ENCODE measurements at places on chromosomes 12 and 14.

DNA sequence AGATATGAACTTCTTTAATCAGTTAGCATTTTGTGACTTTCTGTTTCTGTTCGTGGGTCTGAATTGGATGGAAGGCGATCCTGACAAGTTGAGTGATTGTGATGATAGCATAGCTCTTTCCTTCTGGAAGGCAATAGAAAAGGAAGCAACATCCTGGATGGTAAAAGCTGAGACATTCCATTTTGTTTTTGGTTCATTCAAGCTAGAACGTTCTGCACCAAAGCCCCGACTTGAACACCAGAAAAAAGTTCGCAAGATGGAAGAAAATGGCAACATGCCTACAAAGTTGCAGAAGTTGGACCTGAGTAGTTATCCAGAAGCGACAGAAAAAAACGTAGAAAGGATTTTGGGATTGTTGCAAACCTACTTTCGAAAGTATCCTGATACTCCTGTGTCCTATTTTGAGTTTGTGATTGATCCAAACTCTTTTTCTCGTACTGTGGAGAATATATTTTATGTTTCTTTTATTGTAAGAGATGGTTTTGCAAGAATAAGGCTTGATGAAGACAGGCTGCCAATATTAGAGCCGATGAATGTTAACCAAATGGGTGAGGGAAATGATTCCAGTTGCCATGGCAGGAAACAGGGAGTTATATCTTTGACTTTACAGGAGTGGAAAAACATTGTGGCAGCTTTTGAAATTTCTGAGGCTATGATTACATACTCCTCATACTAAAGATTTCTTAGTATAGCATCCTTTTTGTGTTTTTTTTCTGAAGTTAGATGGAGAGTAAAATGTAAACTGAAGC is 896 bp downstream of the EID3 start:
- DNase-seq: no peak

- DNase-seq: no peak
These were observed 50.4 kb downstream of the DYRK2 start for GRCh38 chr12:67698672-67699581.

DNA sequence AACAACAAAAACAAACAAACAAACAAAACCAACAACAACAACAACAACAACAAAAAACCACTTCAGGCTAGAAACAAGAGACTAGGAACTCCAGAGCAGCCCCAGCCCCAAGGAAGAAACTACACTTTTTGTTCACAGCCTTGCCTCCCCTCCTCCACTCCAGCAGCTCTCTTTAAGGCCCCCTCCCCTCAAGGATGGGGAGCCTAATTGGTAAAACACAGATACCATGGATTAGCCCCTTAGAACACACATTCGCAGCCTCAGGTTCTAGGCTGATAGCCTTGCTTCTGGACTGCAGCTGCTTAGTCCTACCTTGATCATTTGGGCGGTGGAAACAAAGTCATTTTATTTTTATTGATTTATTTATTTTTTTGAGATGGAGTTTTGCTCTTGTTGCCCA is 11.9 kb upstream of the AVIL start:
- DNase-seq: no peak

- no peak for DNase-seq
These were observed 236.3 kb downstream of the GALC start for GRCh38 chr14:87756661-87757060.

GRCh38 chr14:103401223-103402214 is 16.3 kb downstream of the MARK3 start:
- no peak for DNase-seq

- no peak for DNase-seq
These were observed 3.8 kb downstream of the PGF start for GRCh38 chr14:74951443-74952179.

GRCh38 chr12:70994217-70994788 is 73.8 kb upstream of the PTPRR start:
- DNase-seq: peak; percentile 71

- DNase-seq: no peak
These were observed 259.0 kb downstream of the CCDC59 start for GRCh38 chr12:82099216-82099615.

DNA sequence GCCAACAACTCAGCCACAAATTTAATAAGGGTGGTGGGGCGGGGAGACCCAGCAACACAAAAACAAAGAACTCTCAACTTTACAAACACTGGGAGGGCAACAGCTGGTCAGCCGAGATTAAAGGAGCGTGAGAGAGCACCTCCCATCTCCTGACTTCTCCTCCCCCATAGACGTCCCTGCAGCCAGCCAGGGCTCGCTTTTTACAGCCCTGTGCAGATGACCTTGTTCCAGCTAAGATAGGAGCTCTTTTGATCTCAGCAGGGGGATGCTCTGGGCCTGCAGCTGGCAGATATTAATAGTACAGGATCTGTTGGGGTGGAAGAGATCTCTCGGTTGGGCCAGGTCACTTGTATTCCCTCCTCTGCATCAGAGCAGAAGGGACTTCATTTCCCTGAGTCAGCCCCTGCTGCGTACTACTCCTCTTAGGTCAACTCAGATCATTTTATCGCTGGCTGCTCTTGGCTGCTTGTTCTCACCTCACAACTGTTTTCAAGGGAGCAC is 475.8 kb downstream of the RAD51B start:
- no peak for DNase-seq

DNA sequence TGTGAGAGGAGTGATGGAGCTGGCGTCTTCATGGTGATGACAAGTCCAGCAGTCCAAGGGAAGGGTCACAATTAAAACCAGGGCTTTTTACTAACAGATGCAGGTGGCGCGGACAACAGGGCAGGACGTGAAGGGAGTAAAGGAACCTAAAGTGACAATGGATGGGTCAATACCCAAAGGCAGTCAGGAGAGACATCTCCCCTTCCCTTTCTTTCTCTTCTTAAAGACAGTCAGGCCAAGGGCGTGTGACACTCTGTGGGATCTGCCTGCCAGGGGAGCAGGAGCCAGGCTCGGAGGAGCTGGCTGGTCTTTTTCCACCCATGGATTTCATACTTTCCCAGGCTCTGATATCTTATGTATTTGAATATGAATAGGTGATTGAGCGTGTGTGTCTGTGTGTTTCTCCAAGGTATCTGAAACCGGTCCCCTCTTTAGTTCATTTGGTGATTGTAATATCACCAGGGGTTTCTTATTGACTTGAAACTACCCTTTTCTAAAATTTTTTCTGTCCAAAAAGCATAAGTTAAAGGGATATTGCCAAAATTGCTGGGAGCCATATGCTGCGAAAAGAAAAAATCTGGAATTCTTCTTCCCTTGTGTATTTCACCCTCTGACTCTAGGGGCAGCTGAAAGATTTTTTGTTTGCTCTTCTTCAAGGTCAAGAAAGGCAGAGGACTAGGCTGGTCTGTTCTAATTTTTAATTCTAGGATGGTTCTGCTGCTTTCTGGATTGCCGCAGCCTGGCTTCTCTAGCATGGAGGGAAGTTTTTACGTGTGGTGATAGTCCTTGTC is 61.8 kb downstream of the FBXL14 start:
- no peak for DNase-seq

DNA sequence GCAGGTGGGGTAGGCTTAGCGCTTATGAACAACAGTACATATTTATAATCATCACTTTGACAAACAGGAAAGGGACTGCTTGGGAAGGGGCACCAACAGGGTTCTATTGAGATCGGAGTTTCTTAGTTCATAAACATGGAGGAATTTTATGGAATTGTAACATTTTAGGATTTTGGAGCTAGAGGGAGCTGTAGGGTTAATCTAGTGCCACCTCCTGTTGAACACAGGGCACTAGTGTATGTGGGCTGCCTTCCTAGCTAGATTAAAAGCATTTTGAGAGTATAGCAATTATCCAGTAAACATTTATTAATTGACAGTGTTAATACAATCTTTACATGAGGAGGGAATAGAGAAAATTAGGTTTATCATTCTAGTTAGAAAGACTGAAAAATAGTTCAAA is 23.1 kb upstream of the TBC1D30 start:
- no peak for DNase-seq

DNA sequence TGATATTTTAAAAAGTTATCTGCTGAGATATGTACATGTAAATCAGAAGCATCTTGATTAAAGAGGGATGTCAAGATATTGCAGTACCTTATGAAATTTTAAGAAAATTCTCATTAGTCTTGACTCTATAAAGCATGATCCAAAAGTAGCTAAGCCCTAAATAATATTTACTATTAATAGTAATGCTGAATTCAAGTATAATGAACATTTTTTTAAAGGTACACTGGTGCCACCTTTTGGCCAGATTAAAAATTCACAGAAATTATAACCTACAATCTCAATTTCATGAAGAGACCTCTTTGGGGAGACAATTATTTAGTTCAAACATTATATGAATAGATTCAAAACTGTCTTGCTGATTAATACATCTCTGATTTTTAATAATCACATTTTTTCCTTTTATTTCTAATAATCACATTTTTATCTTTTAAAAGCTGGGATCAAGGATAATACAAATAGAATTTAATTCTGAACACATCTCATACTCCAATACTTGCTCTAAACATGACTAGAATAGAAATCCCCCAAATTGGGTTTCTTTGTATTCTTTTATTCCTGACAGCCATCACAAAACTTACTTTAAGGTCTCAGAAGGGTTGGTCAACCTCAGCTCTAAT is 13.4 kb downstream of the AKAP5 start:
- no peak for DNase-seq

- DNase-seq: no peak
These were observed 49.5 kb downstream of the MYF5 start for GRCh38 chr12:80766210-80766609.

DNA sequence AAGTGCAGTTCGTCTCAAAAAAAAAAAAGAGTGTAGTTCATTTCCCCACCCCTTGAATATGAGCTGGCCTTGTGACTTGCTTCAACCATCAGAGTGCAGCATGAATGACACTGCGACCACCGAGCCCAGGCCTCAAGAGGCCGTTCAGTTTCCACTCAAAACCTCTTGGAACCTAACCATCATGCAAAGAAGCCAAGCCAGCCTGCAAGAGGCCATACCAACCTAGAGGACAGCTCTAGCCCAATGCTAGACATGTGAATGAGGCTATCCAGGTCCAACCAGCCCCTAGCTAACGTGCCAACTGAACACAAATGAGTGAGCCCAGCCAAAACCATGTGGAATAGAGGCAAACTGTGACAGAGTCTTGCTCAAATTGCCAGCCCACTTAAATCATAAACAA is 29.7 kb downstream of the R3HDM2 start:
- no peak for DNase-seq

GRCh38 chr12:71164166-71164565 is 6.4 kb upstream of the TSPAN8 start:
- DNase-seq: no peak

- DNase-seq: no peak
These were observed 745 bp upstream of the NAA30 start for GRCh38 chr14:57389646-57390036.

DNA sequence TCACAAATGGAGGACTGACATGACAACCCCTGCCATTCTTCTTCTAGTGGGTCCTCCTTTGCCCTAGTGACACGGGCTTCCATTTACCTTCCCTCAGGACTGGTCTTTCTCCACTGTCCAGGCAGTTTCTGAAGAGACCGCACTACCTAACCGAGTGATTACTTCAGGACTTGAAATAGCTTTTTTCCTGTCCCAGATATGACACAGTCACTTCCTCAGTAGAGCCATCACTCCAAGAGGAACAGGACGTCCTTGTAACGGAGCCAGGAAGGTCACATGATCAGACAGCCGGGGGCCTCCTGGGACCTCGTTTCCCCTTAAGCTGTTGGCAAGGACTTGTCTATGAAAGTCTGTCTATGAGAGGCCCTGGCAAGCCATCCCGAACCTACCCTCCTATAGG is 62.3 kb downstream of the FOS start:
- DNase-seq: no peak

DNA sequence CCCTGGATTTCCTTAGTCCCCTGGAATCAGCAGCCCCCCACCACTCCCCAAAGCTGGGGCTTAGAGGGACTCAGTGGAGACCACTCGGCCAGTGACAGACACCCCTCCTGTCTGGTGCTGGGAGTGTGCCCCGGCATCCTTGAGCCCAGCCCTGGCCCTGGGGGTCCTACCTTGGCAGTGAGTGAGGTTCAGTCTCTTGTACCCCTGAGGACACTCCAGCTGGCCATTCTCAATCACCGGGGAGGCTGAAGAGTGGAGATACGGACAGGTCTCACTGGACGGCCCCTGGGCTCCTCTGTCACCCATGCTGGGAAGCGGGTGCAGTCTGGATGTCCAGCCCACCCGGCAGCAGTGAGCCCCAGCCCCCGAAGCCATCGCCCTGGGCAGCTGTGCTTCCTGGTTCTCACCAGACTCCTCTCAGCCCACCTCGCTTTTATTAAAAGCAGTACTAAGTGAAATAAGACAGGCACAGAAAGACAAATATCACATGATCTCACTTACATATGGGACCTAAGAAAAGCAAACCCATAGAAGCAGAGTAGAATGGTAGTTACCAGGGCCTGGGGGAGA is 42.3 kb downstream of the ISCA2 start:
- DNase-seq: no peak

GRCh38 chr14:94089479-94089878 is 8.4 kb downstream of the IFI27L1 start:
- DNase-seq: no peak

GRCh38 chr14:67567654-67568053 is 32.4 kb downstream of the PIGH start:
- DNase-seq: no peak

DNA sequence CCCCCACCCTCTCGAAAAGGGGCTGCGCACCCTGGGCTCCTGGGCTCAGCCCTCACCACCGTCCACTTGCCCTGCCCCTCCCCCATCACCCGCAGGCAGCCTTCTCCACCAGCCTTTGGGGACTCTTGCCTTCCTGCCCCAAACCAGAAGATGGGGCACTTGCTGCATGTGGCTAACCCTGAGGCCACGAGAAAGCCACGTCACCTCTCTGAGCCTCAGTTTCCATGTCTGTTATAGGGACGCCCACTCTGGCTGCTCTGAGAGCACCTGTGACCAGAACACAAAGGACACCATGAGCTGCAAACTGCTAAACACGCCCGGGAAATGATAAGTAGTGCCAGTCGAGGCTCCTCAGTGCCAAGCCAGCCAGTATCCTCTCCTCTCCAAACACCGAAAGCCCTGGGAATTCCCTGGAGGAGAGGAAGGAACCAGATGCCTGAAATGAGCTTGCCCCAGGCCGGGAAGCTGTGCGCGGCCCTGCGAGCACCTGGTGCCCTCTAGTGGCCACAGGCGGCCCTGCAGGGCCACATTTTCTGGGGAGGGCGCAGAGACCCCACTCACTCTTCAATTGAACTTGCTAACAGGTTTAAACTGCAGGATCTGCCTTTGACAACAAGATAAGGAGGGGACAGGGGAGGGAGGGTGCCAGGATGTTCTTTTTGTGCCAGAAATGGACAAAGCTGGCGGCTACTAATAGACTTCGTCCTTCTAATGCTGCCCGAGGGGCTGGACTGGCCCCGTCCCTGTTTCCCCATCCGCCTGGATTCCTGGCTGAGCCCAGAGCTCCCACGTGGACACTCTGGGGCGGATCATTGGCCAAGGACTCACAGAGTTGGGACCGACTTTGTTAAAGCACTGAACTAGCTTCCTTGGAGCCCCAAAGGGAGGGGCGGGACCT is 10.2 kb upstream of the SERPINA9 start:
- no peak for DNase-seq

- no peak for DNase-seq
These were observed 9.7 kb downstream of the CKB start for GRCh38 chr14:103512701-103513611.

Data from forelimb muscle (tissue), 1 donor.